ENCODE measurements at places on chromosomes 6 and 20.

- no peak for DNase-seq
Observed at GRCh38 chr6:46556053-46556452, 64.8 kb upstream of the RCAN2 start.

DNA sequence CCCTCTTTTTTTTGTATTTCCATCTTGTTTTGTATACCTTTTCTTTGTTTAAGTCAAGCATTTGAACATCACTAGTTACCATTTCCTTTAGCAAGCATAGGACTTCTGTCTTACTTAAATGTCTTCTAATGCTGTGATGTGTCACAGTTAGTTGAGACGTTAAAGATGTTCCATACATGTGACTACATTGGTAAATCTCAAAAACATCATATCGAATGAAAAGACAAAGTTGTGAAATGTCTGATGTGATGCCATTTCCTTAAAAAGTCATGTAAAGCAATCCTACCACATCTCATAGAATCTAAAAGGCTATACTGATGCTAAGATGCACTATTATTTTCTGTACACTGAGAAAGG, 26.8 kb downstream of the SLC16A10 start:
- no peak for DNase-seq

DNA sequence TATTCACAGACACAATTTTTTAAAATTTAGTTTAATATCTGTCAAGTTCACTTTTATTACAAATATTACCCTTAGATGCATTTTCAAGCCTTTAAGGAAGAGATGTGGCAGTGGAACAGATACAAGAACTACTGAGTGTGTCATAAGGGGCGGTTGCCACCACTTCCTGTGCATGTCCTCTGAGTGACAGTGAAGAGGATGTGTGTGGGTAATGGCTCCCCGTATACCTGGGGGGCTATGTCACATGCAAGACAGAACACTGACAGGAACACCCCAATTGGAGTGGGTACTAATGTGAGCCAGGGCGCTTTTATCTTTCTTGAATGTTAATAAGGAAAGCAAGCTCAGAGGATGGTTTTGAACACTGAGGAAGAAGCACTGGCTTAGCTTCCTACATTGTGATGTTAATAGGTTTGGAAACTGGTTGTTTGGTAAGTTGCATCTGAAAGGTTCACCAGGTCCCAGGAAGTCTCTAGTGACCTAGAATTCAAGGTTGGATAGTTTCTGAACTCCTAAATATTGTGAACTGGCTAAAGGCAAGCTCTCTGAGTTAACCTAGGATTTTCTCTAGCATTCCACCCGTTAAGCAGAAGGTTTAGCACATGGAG, 83.4 kb upstream of the ASF1A start:
- DNase-seq, result no peak

DNA sequence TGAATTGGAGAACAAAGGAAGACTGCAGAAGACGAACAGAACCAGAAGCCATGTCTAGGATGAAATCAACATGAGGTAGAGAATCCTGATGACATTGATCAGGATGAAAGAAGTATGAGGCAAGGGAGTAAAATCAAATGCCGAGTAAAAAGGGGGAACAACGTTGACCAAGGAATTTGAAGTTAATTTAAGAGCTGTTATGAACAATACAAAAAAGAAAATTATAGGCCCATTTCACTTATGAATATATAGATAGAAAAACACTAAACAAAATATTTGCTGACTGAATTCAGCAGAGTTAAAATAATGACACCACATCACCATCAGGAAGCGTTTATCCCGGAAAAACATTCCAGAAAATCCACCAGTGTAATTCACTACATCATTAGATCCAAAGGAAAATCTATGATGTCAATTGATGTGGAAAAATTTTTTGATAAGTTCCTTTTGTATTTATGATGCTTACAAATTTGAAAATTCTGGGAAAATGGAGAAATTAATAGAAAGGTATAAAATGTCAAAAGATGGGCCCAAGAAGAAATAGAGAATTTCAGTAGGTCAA, 8.1 kb upstream of the CCN5 start:
- DNase-seq, result no peak

- DNase-seq, result no peak
Observed at GRCh38 chr6:98484696-98485095, 349.7 kb upstream of the POU3F2 start.

- no peak for DNase-seq
Observed at GRCh38 chr6:20918868-20919267, 384.6 kb downstream of the CDKAL1 start.

- no peak for DNase-seq
Observed at GRCh38 chr6:150633486-150633834, 33.8 kb downstream of the PLEKHG1 start.

GRCh38 chr6:79627422-79627821, 3.7 kb upstream of the SH3BGRL2 start:
- DNase-seq, result no peak

DNA sequence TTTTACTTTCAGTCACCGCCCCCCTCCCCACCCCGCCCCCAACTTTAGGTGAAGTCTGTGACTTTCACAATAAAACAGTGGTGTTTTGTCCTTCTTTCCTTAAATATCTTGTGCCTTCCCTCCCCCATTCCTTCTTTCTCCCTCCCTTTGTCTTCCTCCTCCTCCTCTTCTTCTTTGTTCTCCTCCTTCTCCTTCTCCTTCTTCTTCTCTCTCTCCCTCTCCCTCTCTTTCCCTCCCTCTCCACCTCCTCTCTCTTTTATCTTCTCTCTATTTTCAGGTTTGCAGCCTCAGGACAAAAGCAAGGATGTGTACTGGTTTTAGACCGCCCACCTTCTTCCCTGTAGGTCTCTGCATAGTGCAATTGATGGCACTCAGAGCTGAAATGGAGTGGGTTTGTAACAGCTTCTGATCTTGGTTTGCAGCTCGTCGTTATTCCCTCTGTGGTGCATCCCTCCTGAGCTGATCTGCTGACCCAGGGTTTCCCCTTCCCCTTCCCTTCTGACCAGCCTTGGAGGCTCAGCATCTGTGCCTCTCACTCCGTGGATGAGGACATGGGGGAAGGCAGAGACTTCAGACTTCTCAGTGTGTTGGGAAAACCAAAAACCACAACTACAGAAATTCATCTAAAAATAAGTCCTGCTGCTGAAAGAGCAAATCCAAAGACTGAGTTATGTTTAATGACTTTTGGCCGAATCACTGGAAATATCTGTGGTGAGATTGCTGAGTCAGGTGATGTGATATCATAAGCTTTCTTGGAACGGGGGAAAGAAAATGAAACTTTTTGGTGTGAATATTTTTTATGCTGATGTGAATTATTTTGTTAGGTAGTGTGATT, 6.9 kb downstream of the VGLL2 start:
- no peak for DNase-seq

GRCh38 chr6:9186148-9186547, 750.8 kb upstream of the SLC35B3 start:
- DNase-seq, result no peak

DNA sequence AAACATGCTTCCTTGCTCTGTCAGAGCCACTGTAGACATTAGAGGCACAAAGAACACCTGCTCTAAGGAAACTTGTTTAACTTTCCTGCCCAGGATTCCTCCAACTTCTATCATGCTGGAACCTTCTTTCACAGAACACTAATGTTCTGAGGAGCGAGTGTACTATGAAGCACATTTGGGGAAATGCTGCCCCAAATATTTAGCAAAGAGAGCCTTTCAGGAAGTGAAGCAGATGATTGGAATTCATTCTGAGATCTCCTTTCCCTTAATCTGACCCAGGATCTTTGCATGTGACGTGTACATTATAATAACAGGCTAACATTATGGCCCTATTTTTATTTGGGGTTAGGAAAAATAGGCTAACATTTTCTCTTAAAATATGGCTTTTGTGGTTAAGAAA, 21.0 kb upstream of the FYN start:
- no peak for DNase-seq

DNA sequence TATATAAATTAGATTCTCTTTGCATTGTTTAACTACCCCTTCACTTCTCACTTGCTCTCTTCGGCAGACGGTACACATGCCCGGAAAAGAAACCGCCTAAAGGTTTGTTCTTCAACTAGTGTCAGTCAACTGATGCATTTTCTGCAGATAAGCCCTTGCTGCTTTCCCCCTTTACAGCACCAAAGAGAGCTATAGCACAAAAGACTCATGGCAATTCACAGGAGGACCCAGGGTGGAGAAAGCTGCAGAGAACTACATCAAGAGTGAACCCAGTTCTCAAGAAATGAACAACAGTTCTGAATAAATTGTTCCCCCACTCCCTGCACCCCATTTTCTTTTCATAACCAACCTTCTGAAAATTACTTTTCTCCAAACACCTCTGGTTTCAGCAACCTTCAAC, 8.9 kb downstream of the CD164 start:
- DNase-seq, result no peak

GRCh38 chr20:58044286-58044685, 184.2 kb downstream of the ANKRD60 start:
- no peak for DNase-seq

DNA sequence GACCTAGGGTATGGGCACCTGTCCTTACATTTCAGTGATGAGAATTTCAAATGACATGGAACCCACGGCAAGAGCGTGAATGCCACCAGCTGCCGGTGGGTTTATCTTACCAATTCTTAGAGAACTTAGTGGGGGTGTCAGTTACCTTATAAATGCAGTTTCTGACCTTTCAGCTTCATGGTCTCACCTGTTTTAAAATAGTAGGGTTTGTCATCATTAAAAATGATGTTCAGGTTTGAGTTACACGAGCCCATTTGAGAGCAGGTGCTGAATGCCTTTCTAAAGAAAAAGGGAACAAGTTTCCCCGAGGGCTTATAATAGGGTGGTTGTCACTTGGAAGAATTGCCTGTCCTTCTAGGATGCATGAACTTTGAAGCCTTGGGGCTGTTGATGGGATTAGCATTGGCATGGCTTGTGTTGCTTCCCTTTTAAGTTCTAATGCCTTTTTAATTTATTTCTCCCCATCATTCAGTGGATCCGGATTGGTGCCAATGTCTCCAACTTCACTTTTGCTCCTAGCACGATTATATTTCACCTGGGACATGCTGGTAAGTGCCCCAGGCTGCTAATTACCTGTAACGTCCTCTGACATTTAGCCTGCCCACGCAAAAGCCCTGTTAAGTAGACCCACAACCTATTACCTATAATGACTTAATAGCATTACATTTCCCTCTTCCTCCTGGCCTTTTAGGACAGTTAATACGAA, 27.9 kb downstream of the GHRH start:
- DNase-seq, result no peak

DNA sequence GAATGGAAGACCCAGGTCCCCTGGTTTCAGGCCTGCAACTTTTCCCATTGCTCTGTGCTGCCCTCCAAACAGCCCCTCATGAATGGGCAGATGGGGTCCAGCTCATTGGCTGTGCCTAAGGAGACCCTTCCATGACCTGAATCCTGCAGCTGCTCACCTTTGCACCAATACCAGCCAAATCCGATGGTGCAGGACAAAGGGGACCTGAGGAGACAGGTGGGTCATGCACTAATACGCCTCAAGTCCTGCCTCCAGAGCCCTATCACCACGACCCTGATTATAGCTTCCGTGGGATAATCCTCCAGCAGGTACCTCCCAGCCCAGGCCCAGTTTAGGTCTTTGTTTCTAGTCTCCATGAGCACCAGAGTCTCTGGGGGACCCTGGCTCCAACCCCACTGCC, 16.8 kb downstream of the TREM1 start:
- no peak for DNase-seq

DNA sequence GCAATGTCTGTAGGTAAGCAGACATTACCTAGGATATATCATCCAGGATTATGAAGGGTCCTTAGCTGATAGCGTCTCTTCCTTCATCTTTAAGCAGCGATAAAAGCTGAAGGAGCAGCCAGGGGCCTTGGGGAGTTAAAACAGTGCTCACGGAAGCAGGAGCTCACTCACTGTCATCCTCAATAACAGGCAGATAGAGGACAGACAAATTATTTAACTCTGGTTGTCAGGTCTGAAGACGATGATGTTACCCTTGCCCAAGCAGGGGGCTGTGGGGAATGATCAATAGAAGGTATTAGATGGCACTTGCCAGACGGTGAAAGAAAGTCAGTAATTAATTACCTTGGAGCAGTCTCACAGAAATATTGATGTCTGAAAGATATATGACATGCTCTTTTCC, 12.6 kb upstream of the SPATS1 start:
- no peak for DNase-seq

GRCh38 chr6:110517034-110517433, 40.6 kb upstream of the SLC22A16 start:
- no peak for DNase-seq

DNA sequence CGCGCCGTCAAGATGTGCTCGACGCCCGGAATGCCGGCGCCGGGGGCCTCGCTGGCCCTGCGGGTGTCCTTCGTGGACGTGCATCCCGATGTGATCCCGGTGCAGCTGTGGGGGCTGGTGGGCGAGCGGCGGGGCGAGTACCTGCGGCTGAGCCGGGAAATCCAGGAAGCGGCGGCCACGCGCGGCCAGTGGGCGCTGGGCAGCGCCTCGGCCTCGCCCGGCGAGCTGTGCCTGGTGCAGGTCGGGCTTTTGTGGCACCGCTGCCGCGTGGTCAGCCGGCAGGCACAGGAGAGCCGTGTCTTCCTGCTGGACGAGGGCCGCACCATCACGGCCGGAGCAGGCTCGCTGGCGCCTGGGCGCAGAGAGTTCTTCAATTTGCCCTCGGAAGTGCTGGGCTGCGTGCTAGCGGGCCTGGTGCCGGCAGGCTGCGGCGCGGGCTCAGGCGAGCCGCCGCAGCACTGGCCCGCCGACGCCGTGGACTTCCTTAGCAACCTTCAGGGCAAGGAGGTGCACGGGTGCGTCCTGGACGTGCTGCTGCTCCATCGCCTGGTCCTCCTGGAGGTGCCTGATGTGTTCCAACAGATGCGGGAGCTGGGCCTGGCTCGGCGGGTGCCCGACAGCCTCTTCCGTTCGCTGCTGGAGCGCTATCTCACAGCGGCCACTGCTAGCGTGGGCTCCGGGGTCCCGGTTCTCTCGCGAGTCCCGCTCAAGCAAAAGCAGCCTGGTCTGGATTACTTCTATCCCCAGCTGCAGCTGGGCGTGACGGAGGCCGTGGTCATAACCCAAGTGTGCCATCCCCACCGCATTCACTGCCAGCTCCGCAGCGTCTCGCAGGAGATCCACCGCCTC, 656 bp downstream of the TDRD6 start:
- DNase-seq, result no peak

- no peak for DNase-seq
Observed at GRCh38 chr20:22924046-22924737, 110.9 kb upstream of the SSTR4 start.

DNA sequence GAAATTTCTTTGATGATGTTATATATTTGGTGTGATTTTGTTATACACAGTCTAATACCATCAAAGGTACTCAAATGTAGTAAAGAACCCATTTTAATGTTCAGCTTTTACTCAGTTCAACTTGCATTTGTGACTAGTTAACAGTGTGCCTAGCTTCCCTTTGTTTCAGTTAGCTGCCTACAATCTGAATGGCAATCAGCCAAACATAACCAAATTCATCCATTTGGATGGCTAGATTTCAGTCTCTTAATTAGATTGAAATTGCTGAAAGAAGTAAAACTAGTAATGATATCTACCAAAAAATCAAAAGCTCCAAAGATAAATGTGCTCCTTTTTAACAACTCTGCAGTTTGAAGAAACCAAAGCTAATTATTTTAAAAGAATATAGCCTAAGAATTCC, 6.9 kb downstream of the EPHA7 start:
- DNase-seq, result no peak

- DNase-seq, result no peak
Observed at GRCh38 chr6:170031684-170032121, 259.2 kb downstream of the DLL1 start.
